ENCODE measurements at places on chromosomes 7 and 10.

GRCh38 chr7:51289623-51290303 is 26.8 kb downstream of the COBL start:
- no peak for DNase-seq

GRCh38 chr7:149854611-149855360 is 16.6 kb downstream of the ZNF862 start:
- peak; percentile 74 for DNase-seq

DNA sequence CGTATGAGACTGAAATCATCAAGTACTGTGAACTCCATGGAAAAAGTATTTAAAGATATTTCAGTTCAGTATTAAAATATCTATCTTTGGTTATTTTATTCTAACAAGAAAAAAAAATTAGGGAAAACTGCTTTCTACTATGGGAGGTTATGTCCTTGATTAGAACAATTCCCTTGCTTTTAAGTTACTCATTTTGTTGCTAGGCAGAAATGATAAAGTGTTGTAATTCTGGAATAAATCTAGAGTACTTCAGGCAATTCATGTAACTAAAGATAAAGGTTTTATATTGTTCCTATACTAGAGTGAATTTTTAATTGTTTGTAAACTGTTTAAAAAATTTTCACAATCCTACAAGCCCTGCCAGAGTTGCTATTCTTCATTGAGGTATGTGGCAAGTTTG is 92.0 kb downstream of the BBS9 start:
- no peak for DNase-seq

DNA sequence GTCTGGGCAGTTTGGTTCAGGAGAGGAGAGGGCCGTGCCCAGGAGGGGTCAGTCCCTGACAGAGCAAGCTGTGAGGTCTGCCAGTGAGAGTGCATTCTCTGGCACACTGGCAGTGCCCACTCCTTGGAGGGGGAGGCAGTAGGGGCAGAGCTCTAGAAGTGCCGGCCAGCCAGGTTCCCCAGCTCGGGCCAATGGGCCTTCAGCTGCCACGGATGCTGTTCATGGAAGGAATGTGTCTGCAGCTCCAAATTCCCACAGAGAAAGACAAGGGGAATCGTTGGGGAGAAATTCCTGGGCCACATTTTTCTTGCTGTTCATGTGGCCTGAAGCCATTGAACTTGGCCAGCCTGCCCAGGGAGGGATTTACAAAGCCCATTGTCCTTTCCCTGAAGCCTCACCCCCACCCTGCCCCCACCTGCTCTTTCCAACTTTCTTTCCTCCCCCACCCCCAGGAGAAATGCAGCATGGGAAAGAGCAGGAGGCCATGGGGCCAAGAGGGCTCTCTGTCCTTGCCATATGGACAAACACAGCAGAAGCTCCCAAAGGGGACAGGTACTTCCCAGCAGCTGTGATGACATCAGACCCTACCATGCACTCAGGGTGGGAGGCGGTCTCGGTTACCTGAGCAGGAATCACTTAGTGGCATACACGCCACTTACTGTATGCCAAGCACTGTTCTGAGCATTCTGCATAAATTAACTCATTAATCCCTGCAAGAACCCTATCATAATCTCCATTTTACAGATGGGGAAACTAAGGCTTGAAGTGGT is 70.7 kb downstream of the ARHGAP22 start:
- no peak for DNase-seq

DNA sequence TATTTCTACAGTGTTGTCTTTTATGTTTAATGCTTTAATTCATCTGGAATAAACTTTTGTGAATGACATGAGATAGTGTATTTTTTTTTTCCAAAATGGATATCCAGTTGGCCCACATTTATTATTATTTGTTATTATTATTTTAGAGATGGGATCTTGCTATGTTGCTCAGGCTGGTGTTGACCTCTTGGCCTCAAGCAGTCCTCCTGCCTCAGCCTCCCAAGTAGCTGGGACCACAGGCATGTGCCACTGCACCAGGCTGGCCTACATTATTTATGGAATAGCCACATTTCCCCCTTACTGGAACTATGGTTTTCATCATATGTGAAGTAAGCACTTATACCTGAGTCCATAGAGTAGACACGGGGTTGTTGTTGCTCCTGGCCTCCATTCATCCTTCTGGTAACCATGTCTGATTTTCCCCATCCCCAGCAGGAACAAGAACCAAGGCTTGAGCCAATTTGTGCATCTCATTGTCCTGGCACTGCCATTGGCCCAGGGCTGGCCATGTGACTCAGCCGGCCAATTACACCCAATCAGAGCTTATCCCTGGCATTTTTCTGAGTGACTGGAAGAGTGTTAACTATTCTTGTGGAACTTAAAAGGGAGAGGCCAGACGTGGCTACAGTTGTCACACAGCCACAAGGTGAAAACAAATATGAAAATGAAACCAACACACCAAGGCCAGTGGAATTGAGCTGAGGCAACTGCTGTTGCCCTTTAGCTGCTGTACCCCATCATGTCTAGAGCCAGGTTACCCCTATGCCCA is 23.1 kb downstream of the PRF1 start:
- DNase-seq, result no peak

DNA sequence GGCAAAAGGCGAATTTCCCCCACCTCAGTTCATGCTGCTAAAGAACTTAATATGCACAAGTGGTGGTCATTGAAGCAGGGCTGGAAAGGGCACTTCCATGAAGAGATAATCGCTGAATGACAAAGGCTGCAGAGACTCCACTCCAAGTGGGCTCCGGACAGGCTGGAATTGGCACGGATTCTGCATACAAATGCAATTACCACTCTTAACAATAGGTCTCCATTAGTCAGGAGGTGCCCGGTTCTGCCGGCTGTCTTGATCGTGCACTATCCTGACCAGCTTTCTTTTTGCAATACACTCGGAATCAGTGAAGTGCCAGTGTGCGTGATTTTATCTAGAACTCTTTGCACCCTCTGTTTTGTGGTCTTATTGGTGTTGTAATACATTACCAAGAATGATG is 49.7 kb downstream of the INSYN2A start:
- no peak for DNase-seq

DNA sequence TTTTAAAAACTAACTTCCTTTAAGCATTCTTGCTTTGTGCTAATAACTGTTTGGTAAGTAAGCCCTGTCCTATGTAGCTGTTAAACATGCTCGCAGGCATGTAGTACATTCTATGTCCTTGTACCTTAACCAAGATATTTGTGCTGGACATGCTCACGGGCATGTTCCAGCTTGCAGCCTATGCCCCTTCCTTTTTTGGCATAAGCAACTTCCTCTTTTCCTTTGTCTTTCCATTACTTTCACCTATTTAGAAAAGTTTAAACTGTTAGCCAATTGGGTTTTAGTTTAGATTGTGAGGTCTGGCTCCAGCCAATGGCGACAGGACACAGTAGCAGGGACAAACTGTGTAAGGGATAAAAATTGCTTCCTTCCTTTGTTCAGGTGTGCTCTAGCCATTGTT is 14.4 kb upstream of the APBB1IP start:
- no peak for DNase-seq

DNA sequence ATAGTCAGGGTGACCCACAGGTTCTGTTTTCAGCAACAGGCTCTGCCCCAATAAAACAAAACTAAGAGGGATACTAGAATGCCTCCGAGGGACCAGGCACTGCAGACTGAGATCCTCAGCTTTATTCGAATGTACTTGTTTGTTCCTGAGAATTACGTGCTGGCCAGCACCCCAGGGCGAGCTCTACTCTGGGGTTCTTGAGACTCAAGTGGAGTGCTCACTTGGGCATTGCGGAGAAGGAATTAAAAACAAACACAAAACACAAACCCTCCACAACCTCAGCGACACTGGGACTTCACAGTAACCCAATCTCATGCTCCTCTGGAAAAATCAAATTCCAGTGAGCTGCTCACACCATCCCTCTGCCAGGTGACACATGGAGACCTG is 250.7 kb downstream of the TNS3 start:
- no peak for DNase-seq

DNA sequence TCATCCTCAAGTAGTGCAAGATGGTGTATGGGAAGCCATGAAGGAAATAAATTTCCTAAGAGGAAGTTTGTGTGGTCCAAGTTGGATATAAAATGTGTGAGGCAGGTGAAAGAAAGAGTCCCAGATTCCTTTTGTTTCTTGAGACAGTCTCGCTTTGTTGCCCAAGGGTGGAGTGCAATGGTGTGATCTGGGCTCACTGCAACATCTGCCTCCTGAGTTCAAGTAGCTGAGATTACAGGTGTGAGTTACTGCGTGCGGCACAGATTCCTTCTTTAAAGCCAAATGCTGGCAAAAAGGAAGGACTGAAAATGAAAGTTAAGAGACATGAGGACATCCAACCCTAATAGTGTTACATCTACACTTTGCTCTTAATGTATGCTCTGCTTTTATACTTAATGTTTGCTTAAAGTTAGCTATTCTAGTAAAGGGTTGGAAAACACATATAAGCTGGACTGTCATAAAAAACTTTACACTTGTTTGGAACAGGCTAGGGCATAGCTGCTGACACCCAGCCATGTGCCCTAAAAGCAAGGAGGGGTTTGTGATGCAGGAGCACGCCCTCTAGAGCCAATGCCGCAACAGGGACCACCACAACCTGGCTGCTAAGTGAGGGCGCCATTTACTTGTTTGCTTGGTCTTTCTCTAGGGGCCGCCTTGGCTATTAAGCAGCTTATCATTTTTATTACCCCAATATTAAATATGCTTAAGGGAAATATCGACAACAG is 34.5 kb downstream of the CLEC2L start:
- DNase-seq, result no peak

All from NCI-H510A (cell line).